ENCODE measurements at places on chromosomes 6 and 20.

DNA sequence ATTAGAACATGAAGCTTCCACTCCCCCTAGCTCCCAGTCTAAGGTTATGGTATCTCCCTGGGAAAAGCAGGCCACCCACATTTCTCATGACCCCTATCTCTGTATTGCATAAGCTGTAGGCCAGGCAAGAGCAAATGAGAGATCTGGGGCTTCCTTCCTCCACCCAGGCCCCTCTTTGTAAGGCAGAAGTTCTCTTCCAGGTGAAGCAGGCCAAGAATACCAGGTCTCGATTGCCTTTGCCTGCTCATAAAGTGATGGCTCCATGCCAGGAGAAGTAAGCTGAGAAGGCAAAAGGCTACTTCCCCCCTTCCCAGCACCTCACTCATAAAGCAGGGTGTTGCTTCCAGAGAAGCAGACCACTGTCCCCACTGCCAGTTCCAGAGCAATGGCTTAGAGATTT, 144.1 kb upstream of the KCNK16 start:
- DNase-seq, result no peak

DNA sequence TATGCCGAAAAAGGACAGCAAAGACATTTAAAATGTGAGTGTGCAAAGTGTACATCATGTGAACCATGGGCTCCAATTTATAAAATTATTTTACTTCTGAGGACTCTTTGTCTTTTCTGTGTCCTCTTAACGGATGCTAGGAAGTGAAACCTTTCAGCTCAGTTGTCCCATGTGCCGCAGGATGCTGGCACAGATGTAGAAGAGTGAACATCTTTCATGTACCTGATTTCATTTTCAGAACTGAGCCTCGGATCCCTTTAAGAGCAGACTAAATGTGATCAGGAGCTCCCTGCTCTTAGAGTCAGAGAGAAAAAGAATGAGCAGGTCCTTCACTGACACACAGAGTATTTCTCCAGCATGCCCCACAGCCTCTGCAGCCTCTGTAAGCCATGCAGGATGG, 27.6 kb upstream of the FUCA2 start:
- DNase-seq, result no peak

DNA sequence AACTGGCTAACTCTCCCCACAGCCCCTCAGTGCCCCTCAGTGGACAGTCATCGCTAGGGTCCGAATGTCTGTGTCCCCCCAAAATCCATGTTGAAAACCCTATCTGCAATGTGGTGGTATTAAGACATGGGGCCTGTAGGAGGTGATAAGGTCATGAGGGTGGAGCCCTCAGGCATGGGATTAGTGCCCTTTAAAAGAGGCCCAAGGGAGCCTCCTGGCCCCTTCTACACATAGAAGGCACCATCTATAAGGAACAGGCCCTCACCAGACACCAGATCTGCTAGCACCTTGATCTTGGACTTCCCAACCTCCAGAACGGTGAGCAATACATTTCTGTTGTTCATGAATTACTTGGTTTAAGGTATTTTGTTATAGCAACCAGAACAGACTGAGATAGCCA, 6.7 kb upstream of the TRAF3IP2 start:
- no peak for DNase-seq

- DNase-seq, result no peak
Observed at GRCh38 chr20:3646651-3647050, 16.5 kb downstream of the GFRA4 start.

DNA sequence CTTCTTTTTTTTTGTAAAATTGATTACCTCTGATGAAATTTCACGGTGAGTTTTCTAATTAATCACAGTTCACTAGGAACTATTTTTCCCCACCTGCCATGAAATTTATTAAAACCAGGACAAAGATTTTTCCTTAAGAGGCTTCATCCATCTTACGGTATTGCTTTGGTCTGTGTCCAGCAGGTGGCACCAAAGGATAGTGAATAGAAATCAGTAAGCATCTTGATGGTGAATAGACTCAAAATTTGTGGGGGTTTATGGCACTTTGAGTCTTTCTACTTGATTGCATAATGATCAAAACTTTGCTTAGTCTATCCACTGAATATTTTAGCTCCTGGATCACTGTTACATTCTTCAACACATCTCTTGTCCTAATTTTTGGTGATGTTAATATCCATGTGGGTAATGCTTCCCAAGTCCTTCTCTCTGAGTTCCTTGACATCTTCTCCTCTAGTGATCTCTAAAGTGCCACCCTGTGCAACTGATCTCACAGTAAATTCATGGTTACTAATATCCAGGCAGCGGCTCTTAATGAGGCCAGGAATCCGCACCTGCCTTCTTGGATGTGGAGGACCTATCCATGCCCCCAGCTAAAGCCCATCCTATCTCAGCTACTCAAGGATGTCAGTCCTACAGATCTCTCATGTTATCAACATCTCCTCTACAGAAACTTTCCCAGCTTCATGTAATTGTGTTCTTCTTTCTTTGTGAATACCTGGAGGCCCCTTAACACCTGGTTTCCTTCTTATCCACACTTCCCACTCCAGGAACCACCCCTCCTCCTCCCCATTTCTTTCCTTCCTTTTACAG, 54.5 kb downstream of the STMND1 start:
- DNase-seq, result peak; percentile 70

- no peak for DNase-seq
Observed at GRCh38 chr6:38508286-38508685, 131.4 kb downstream of the BTBD9 start.

GRCh38 chr6:108277295-108277694, 16.5 kb upstream of the SNX3 start:
- DNase-seq, result no peak

GRCh38 chr20:50673466-50674137, 17.7 kb downstream of the RIPOR3 start:
- no peak for DNase-seq

DNA sequence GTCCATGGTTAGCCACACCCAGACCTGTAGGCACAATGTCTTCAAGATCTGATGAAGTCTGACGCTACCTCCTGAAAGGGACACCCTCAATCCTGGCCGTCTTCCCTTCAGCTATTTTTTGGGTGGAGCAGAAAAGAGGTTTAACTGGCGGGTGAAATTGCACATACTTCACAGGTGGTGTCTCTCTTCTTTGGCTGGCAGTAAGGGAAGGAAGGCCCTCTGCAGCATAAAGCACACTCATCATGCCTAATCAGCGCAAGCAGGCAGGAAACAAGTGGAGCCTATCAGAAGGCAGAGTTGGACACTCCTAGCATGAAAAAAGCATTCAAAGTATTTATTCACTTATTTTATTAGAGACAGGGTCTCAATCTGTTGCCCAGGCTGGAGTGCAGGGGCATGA, 32.9 kb downstream of the PNLDC1 start:
- DNase-seq, result no peak

- DNase-seq, result no peak
Observed at GRCh38 chr6:124989136-124989983, 27.1 kb downstream of the RNF217 start.

DNA sequence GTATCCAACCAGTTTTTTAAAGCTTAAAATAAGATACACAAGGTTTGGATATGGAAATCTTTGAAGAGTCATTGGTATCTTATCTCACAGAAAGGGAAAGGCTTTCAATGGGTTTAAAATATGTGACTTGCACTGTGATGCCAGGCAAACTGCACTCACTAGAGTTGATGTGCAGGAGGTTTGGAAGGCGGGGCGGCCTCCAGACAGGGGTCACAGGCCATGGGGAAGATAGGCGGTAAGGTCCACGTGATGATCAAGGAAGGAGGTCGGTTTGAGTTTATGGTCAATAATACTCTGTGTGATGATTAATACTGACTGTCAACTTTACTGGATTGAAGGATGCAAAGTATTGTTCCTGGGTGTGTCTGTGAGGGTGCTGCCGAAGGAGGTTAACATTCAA, 9.5 kb upstream of the RAMACL start:
- no peak for DNase-seq

GRCh38 chr20:47150403-47151152, 205.9 kb downstream of the ZMYND8 start:
- peak; percentile 36 for DNase-seq

DNA sequence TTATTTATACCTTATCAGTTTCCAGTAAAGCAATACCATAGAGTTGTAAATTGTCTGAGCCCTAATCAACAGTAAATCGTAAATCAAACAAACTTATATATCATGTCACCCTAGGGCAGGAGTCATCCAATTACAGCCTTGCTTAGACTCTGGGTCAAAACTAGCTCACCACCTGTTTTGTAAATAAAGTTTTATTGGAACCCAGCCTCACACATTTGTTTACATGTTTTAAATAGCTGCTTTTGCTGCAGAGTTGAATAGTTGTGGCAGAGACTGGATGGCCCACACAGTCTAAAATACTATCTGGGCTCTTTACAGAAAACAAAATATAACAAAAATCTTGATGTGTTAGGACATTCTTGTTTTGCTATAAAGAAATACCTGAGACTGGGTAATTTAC, 94.4 kb downstream of the MKKS start:
- no peak for DNase-seq

DNA sequence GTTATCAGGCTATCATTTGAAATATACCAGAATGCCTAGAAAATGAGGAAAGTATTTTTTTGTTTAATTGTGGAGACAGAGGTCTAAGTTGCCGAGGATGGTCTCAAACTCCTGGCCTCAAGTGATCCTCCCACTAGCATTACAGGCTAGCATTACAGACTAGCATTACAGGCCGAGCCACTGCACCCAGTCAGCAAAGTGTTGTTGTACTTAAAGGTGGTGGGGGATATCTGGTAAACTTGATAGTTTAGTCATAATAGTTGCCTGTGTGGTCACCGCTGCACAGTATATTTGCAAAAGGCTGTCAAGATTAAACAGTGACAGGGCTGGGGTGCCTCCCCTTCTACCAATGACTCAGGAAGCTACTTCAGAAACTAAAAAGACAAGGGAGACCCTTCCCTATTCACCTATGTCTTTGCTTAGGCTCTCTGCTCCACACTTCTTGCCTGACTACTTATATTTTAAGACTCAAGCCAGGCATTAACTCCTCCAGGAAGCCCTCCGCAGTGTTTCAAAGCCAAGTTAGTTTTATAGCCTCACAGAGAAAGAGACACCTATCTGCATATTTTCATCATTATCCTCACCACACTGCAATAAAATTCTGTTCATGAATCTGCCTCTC, 3.1 kb upstream of the AKIRIN2 start:
- no peak for DNase-seq

DNA sequence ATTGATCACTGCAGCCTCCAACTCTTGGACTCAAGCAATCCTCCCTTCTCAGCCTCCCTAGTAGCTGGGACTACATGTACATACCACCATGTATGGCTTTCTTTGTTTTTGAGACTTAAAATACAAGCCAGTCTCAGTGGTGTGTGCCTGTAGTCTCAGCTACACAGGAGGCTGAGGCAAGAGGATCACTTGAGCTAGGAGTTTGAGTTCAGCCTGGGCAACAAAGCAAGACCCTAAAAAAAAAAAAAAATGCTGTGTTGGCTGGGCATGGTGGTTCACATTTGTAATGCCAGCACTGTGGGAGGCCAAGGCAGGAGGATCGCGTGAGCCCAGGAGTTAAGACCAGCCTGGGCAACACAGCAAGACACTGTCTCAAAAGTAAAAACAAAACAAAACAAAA, 51.7 kb downstream of the UBR2 start:
- no peak for DNase-seq

- DNase-seq, result no peak
Observed at GRCh38 chr20:45058168-45058850, 42.6 kb downstream of the KCNS1 start.

GRCh38 chr6:80544555-80544954, 438.1 kb downstream of the BCKDHB start:
- no peak for DNase-seq

- peak; percentile 72 for DNase-seq
Observed at GRCh38 chr6:12047304-12047703, 35.2 kb downstream of the HIVEP1 start.

DNA sequence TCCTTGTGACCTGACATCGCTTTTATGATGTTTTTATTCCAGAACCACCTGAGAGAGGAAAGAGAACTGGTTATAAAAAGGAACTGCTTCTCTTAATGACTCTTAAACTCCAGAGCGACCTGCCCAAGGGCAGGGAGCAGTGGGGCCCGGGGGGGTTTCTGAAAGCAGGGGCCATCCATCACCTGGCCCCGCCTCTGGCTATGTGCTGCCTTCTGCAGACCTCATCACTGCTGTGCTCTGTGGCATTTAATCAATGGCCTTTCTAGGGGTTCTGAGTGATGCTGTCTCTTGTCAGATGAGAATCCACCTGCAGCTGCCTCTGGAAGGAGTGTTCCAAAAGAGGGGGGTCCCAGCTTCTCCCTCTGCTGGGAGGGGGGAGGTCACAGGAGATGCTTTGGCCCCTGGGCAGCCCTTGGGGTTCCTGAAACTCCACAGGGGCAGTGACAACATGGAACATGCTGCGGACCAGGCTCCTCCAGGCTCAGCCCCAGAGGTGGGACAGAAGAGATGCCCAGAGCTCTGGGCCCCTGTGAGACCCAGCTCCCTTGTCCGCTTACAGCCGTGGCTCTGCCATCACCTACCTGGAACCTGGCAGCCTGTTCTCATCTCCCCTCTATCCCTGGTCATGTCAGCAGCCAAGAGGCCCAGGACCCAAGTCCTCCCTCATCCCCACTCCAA, 177.1 kb upstream of the SULF2 start:
- DNase-seq, result no peak

DNA sequence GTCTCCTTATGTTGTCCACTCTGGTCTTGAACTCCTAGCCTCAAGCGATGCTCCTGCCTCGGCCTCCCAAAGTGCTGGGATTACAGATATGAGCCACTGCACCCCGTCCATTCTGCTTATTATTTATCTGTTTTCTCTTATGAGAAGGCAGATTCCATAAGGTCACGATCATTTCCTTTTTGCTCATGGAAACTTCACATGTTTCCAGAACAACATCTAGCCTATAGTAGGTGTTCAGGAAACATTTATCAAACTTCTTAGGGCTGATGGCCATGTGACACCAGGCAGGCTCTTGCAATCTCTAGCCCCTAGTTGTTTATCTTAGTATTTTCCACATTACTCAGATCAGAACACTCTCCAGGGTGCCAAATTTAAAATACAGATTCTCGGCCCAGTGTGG, 61.2 kb downstream of the ZFP64 start:
- no peak for DNase-seq

DNA sequence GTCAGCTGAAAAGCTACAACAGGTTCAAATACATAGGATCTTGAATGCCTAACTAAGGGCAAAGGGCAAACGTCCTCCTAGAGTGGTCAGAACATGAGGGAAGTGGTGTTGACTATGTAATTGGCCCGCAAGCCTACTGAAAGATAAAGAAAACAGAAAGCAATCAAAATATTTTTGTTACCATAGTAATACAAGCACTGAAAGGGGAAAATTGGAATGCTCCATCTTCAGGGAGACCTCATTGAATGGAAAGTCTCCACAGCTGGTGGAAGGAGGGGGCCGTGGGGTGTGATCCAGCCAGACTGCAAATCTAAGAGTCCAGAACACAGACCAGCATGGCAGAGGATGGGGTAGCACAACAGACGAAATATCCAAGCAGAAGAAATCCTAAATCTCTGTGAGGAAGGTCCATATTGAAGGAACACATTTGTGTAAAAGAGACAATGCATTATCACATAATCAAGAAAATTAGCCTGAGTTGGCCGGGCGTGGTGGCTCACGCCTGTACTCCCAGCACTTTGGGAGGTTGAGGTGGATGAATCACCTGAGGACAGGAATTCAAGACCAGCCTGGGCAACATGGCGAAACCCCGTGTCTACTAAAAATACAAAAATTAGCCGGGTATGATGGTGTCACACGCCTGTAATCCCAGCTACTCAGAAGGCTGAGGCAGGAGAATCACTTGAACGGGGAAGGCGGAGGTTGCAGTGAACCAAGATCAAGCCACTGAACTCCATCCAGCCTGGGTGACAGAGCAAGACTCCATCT, 39.5 kb downstream of the MTFR2 start:
- no peak for DNase-seq

All from B cell (primary cell).